ENCODE measurements at places on chromosomes 2 and 18.

GRCh38 chr2:14944562-14945346 is 312.2 kb downstream of the LRATD1 start:
- no peak for DNase-seq

DNA sequence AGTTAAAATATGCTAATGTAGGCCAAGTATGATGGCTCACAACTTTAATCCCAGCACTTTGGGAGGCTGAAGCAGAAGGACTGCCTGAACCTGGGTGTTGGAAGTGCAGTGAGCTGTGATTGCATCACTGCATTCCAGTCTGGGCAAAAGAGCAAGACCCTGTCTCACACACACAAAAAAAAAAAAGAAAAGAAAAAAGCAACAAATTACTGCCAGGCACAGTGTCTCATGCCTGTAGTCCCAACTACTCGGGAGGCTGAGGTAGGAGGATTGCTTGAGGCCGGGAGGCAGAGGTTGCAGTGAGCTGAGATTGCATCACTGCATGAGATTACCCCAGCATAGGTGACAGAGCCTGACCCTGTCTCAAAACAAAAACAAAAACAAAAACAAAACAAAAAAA is 110.6 kb downstream of the PRELID3A start:
- no peak for DNase-seq

DNA sequence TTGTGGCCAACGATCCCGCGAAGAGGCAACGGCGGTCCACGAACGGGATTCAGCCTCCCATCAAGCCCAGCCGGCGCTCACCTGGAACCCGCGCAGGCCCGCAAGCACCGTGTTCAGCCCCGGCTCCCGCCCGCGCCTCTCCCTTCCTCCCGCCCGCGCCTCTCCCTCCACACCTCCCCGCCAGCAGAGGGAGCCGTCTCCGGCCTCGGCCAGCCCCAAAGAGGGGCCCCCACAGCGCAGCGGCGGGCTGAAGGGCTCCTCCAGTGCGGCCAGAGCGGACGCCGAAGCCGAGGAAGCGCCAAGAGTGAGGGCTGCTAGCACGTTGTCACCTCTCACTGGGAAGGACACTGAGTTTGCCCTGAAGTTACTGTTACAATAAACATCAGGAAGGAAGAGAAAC is 55.3 kb upstream of the LAPTM4A start:
- DNase-seq = no peak

DNA sequence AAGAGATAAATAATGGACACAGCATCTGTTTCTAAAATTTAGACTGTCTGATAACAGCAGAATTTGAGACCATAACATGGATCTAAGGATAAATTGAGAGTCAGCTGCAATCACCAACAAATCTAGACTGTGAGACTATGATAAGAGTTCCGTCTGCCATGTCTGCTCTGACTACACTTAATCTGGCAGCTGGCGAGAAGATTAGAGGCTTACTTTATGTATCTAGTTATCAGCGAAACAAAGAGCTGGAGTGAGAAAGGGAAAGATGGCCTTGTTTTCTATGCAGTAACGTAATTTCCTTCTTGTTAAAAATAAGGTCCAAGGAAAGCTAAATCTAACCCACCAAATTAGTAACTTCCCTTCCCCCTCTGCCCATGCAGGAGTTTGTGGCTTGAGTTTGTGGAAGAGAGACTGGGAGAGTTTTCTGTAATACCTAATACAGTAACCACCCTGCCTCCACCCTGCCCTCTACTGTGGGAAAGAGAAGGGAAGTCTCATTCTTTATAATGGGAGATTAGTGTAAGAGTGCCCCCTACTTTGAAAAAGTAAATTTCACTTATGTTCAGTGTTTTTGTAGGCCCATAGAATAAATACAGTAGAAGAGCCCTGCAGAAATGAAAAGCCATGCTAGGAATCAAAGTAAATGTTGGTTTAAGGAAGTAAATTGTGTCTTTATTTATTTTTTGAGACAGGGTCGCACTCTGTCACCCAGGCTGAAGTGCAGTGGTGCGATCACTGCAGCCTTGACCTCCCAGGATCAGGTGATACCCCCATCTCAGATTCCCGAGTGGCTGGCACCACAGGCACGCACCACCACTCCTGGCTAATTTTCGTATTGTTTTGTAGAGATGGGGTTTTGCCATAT is 27.5 kb downstream of the EML4 start:
- peak; percentile 52 for DNase-seq

DNA sequence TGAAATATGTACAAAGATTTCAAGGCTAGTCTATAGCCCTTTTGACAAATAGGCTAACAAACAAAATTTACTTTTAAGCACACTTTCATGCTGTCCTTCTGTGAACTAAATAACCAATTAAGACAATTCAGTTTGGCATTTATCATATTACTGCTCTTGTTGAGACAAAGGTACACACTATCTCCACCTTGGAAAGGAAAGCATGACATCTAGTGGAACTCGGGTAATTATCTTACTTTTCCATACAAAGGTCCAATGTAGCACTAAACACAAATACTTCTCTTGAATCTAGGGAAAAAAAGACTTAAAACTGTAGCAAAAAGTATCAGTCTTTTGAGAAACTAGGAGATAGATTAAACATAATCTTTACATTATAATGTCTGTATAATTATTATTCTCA is 125.0 kb upstream of the CD226 start:
- DNase-seq = no peak

- DNase-seq = no peak
Measured at GRCh38 chr2:8229546-8229986, 452.3 kb upstream of the ID2 start.

DNA sequence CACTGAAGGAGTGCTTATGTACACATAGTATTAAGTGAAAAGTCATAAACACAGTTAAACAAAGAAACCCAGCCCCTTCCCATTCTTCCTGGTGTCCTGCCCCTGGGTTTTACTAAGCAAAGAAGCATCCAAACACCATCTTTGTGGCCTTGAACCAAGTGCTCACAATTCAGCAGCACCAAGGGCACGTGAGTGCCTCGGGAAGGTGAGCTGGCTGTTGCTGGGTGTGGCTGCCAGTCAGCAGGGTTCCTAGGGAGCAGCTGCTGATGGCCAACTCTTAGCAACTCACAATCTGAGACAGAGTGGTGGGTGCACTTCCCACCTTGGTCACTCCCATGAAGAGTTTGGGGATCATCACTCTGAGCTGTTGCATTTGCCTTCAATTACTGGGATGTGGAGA is 97.7 kb upstream of the PGAP1 start:
- DNase-seq = no peak

DNA sequence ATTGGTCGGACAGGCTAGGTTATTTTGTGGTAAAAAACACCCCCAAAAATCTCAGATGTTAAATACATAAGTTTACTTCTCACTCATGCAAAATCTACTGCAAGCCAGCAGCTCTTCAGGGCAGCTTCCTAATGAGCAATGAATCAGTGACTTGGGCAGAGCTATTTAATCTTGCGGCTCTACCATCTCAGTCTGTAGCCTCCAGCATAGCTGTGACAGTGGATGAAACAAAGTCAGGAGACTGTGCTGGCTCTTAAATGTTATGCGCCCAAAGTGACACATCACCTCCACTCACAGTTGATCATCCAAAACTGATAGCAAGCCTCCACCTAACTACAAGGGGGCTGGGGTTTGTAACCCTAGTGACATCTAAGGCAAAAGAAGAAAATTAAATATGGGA is 571.9 kb downstream of the METTL4 start:
- DNase-seq = no peak

GRCh38 chr18:25141399-25141798 is 210.6 kb downstream of the ZNF521 start:
- no peak for DNase-seq

- no peak for DNase-seq
Measured at GRCh38 chr2:172991031-172991430, 84.6 kb upstream of the MAP3K20 start.

- no peak for DNase-seq
Measured at GRCh38 chr2:140138736-140139135, 1358.5 kb upstream of the NXPH2 start.

All from central memory CD4-positive, alpha-beta T cell (primary cell).